Neural cell (in vitro differentiated cells): ENCODE measurements at places on chromosomes 2 and 18. TPM values are rescaled to one million over a fixed set of nuclear protein-coding genes. Genes with fewer than 3 reads are reported as not detected.

ASPRV1 gene
- 6.3 and 7.7 TPM in 2 replicates for polyA plus RNA-seq

LYG2 gene
- polyA plus RNA-seq = not detected in 2 replicates

TCF23 gene
- polyA plus RNA-seq = not detected in 2 replicates

MORN2 gene
- polyA plus RNA-seq = 114 and 116 TPM in 2 replicates

RAD51AP2 gene
- polyA plus RNA-seq = 0.54 and 0.62 TPM in 2 replicates

STK36 gene
- polyA plus RNA-seq = 61.5 and 69.7 TPM in 2 replicates

TMEFF2 gene
- polyA plus RNA-seq = 24.6 and 29.1 TPM in 2 replicates

RMDN2 gene
- 4.4 and 5.5 TPM in 2 replicates for polyA plus RNA-seq
